ENCODE measurements at places on chromosomes 4 and X.

DNA sequence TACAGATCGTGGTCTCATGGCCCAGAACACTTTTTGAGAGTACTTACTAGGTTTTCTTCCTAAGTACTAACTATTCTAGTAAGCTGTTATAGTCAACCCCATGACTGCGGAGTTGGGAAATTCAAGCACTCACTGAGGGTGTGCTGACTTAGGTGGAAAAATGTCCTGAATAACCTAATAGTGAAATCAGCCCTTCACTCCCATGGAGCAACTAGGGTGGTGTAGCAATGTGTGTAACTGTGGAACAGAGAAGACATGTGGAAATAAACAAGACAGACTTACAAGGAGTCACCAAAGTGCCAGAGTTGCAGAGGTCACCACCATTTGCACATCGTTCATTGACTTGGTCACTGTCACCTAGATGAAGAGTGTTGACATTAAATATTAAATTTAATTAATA lies 12.1 kb upstream of the VSIG4 start:
- peak; percentile 89 for DNase-seq

DNA sequence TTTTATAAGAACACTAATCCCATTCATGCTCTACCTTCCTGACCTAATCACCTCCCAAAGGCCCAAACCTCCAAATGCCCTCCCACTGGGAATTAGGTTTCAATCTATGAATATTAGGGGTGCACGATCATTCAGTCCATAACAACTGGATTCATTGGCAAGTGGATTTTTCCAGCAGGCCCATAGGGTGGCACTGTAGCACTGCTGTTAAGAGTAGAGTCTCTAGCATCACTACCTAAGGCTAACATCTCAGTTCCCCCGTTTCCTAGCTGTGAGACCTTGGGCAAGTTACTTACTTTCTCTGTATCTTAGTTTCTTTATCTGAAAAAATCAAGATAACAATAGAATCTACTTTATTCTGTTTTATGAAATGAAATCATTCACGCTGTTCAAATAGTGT lies 315.8 kb downstream of the STIM2 start:
- no peak for DNase-seq

DNA sequence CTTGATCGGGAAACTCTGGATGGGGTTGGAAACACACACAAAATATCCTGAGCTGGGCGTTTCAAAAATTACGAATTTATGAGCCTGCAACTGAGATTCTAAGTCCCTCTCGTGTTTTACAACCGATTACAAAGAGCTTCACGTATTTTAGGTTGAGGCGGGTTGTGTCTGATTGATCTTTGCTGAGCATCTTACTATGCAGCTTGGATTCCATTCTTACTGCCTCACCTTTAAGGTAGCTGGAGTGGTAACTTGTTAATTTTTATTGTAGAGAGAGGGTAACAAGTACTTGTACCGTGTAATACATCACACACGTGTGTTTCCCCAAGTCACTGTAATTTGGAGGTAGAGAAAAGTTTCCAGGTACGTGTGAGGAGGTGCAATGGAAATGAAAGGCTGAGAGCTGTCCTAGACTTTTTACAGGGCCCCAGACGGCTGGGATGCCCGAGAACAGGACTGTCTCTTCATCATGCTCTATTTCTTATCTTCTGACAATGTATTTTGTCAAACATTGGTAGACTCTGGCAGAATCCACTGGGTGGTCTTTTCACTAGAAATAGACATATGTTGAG lies 97.8 kb upstream of the TENM3 start:
- DNase-seq, result no peak

DNA sequence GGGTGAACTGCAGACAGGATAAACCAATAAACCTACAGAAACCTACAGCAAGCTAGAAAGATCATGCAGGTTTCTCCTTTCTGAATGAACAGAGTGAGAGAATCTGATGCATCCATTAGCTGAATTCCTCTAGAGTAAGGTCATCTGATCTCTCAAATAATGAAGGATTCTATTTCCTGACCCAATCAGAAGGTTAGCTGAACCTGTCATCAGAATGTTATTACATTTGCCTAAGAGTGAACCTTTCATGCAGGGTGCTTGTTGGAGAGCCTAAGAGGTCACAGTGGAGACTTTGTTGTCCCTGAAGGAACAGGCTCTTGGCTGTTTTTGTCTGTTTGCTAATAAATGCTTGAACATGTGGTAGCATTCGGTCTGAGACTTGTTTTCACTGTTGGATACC lies 24.0 kb downstream of the MEPE start:
- DNase-seq, result no peak

GRCh38 chr4:25346913-25347312 lies 30.1 kb upstream of the ANAPC4 start:
- DNase-seq, result peak; percentile 2

DNA sequence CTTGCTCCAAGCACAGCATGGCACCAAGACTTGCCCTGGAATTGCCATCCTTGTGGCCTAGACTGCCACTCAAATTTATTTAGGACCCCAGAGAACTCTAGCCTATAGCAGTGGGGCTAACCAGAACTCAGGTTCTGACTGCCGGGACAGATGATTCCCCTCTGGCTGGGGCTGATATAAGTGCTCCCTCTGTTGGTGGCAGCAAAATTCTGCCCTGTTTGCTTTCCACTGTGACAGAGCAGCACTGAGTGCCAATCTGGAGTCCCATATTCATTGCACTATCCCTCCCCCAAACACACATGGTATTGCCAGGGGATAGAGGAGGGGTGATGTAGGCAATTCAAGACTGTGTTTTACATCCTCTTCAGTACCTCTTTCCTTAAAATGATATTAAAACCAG lies 1081.9 kb downstream of the FAT4 start:
- DNase-seq, result no peak

GRCh38 chr4:113759696-113760093 lies 1.8 kb downstream of the CAMK2D start:
- DNase-seq, result no peak

DNA sequence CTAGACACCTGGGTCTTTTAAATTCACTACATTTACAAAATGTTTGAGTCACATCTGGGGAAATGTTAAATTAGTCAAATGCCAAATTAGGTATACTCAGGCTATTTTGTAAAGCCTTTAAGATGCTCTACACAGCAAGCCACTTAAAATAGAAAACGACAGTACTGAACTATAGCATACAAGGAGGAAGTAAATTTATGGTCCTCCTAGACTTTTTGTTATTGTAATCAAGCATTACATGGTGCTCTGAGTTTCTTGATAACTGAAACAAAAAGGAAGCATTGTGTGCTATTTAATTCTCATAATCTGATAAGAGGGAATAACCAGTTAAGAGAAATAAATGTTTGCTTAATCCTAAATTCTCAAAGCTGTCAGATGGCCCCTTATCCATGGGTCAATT lies 46.2 kb downstream of the SLC9A7 start:
- DNase-seq, result no peak

GRCh38 chr4:114827651-114828050 lies 229.0 kb downstream of the UGT8 start:
- DNase-seq, result no peak

- DNase-seq, result no peak
Observed at GRCh38 chr4:7844594-7844991, 95.1 kb downstream of the AFAP1 start.

DNA sequence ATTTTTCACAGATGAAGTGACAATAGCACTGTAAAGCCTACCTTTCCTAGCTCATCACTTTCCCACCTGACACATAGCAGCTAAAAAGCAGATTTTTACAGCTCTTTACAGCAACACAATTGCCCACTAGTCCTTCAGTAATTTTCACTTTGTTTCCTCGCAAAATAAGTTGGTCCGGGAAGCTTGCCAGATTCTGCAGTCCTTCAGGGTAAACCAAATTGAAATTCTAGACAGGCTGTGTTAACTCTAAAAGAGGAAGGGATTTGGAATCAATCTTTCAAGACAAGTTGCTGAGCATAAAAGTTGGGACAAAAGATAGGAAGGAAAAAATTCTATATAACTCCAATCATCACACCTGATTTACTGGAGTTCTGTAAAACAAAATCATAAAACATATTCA lies 8.7 kb downstream of the C1QTNF7 start:
- DNase-seq, result no peak

DNA sequence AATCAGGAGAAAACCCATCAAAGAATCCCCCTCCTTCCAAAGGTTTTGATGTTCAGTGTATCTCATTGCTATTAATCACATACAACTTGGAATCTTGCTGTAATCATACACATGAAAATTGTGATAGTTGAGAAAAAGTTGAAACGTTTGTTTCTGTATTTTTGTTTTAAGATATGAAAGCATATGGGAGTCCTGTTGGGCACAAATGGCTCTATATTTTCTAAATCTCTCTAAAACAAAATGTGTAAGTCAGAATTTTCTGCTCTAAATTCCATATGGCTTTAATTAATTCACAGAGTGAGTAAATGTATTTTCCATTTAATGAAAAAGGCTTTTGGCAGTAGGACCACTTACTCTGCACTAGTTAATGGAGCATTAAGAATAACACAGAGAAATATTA lies 140.2 kb downstream of the MOSPD2 start:
- no peak for DNase-seq

GRCh38 chr4:163666332-163666873 lies 171.9 kb downstream of the TMA16 start:
- peak; percentile 63 for DNase-seq

GRCh38 chrX:101257448-101258258 lies 33.5 kb downstream of the TAF7L start:
- DNase-seq, result no peak

All from inflammatory macrophage (primary cell).